ENCODE measurements at places on chromosomes 6 and 20. TPM values are rescaled to one million over a fixed set of nuclear protein-coding genes. Genes with fewer than 3 reads are reported as not detected.

MLN gene
- not detected for total RNA-seq

RBM24 gene
- total RNA-seq = 1.5 TPM

FAM162B gene
- 0.40 TPM for total RNA-seq

PGK2 gene
- not detected for total RNA-seq

OR2B6 gene
- total RNA-seq = not detected

PCSK2 gene
- total RNA-seq = not detected

EPM2A gene
- 6.2 TPM for total RNA-seq

TRIM40 gene
- not detected for total RNA-seq

CCN6 gene
- not detected for total RNA-seq

EYA4 gene
- 0.12 TPM for total RNA-seq

TTK gene
- total RNA-seq = 11.7 TPM

FGD2 gene
- not detected for total RNA-seq

ZBP1 gene
- not detected for total RNA-seq

MRPS10 gene
- 42.2 TPM for total RNA-seq

GLP1R gene
- total RNA-seq = not detected

CTCFL gene
- not detected for total RNA-seq

MYB gene
- total RNA-seq = 0.53 TPM

EBF4 gene
- total RNA-seq = 0.25 TPM

All from aortic smooth muscle cell (primary cell).